Left lung (tissue), 14 donors: ENCODE measurements at places on chromosomes 1 and 21. TPM values are rescaled to one million over a fixed set of nuclear protein-coding genes. Genes with fewer than 3 reads are reported as not detected.

GRCh38 chr1:115251856-115252255, 86.2 kb downstream of the NGF start:
- H3K27ac ChIP-seq, result no peak overlapping the region
- H3K27me3 ChIP-seq, result no peaks in the 10 kb centered on the region
- no peak overlapping the region for H3K4me3 ChIP-seq
- H3K4me1 ChIP-seq, result no peaks in the 10 kb centered on the region

DNA sequence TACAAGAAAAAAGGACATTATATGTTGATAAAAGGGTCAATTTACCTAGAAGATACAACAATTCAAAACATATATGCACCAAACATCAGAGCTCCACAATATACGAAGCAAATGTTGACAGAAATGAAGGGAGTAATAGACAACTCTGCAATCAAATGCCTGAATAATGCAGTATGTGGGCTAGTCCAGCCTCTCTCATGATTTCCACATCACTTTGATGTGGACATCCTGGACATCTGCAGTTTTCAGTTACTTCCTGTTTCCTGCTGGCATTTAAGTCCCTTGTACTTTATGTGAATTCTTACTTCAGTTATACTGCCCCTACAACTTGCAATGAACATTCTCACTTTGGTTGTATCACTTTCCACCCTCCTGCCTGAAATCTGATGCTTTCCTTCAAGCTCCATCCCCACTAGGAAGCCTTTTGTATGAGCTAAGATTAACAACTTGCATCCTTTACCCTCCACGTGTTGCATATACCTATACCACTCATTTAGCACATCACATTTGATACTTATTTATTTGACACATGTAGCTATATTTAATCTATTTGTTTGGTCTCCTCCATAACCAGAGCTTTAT, 36.7 kb downstream of the DISC1 start:
- H3K4me3 ChIP-seq, result no peak overlapping the region
- DNase-seq, result no peak
- H3K27ac ChIP-seq, result no peak overlapping the region
- no peaks in the 10 kb centered on the region for H3K27me3 ChIP-seq

Gene LCE1B
- polyA plus RNA-seq, result not detected

DNA sequence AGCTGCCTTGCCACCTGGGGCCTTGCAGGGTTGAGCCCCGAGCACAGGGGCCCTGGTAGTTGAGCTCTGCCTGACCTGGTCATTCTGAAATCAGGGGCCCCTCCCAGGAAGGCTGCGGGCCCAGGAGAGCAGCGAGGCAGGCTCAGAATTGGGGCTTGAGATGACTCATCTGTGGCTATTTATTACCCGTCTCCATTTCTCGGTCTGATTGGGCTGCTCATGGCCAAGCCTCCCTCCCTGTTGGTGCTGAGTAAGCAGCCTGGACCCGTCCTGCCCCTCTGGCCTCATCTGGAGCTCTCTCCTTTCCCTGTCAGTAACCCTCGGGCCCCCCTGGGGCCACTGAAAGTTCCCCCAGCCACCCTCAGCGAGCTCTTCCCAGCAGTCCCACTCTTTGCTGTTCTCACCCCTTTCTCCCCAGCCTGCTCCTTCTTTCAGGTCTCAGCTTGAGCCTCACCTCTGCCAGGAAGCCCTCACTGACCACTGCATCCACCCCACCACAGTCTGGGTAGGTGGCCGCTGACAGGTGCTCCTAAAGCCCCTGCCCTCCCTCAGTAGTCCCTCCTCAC, 11.0 kb upstream of the TNFRSF8 start:
- no peak overlapping the region for H3K27ac ChIP-seq
- H3K36me3 ChIP-seq, result no peaks in the 10 kb centered on the region
- H3K4me1 ChIP-seq, result peaks cover 4% of the 10 kb centered on the region
- H3K27me3 ChIP-seq, result no peaks in the 10 kb centered on the region
- H3K4me3 ChIP-seq, result no peak overlapping the region

Gene MEX3A
- 48.5 TPM for polyA plus RNA-seq

DNA sequence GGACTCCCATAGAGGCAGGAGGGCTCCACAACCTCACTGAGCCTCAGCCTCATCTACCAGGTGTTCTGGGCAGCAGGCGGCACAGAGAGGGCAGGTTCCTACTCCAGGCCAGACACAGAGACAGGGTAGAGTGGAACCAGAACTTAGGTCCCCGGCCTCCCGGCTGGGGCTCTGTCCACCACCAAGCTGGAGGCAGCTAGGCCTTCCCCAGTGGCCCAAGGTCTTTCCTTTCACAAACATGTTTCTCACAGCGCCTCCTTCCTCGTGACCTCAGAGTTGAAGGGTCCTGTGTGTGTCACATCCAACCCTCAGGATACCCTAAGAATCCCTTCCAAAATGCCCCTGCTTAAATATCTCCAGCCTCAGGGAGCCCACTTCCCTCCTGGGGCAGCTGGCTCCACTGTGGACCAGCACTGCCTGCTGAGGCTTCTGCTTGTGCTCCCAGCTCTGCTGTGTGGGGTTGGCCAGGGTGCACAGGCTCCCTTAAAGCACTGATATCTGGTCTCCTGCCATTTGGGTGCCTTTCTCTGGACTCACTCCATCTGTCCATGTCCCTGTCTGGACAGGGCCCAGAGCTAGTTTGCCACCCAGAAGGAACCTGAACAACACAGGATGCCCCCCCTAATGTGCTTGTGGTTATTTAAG, 33.2 kb upstream of the MAGOH start:
- no peaks in the 10 kb centered on the region for H3K4me1 ChIP-seq
- no peaks in the 10 kb centered on the region for H3K36me3 ChIP-seq
- no peak overlapping the region for H3K27ac ChIP-seq
- DNase-seq, result no peak
- no peaks in the 10 kb centered on the region for H3K27me3 ChIP-seq

Gene AKNAD1
- polyA plus RNA-seq, result 0.94 TPM

Gene STUM
- 1.00 TPM for polyA plus RNA-seq

DNA sequence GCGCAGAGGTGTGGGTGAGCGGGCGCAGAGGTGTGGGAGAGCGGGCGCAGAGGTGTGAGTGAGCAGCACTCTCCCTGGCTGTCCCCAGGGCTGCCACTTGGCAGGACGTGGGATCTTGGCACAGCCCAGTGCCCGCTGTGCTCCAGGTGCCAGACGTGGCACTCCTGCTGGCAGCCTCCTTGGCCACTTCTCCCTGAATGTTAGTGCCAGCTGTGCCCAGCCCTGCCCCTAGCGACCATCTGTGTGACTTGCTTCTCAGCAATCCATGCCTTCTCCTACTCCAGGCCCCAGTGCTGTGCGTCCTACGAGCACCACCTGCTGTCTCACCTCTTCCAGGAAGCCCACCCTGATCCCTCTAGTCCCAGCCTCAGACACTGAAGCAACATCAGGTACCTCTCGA, 30.5 kb downstream of the KRTAP10-1 start:
- H3K27me3 ChIP-seq, result no peaks in the 10 kb centered on the region
- no peak overlapping the region for H3K4me3 ChIP-seq
- peaks cover 8% of the 10 kb centered on the region for H3K4me1 ChIP-seq
- H3K27ac ChIP-seq, result no peak overlapping the region
- DNase-seq, result no peak

DNA sequence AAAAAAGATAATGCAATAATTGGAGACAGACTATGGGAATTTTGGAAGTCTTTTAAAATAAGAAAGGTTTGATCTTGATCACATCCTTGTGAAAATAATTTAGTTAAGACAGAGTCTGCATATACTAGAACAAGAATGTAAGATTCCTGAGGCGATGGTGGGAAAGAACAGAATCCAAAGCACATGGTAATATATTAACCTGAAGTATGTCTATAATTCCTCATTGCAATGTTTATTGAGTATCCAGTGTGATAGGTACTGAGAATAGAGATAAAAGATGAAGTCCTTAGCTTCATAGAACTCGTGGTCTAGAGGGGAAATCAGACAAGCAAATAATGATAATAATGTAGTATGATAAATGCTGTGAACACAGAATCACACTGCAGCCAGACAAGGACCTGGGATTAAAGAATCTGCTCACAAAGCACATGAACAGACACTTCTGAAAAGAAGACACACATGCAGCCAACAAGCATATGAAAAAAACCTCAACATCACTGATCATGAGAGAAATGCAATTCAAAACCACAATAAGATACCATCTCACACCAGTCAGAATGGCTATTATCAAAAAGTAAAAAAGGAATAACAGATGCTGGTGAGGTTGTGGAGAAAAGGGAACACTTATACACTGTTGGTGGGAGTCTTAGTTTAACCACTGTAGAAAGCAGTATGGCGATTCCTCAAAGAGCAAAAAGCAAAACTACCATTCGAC, 6.9 kb upstream of the ANGPTL3 start:
- DNase-seq, result no peak
- H3K36me3 ChIP-seq, result no peaks in the 10 kb centered on the region
- H3K4me1 ChIP-seq, result no peaks in the 10 kb centered on the region
- H3K27ac ChIP-seq, result no peak overlapping the region

GRCh38 chr1:162689745-162690671, 57.7 kb downstream of the DDR2 start:
- DNase-seq, result no peak
- no peaks in the 10 kb centered on the region for H3K4me1 ChIP-seq
- no peak overlapping the region for H3K4me3 ChIP-seq
- no peaks in the 10 kb centered on the region for H3K27me3 ChIP-seq
- H3K36me3 ChIP-seq, result no peaks in the 10 kb centered on the region
- no peak overlapping the region for H3K27ac ChIP-seq

DNA sequence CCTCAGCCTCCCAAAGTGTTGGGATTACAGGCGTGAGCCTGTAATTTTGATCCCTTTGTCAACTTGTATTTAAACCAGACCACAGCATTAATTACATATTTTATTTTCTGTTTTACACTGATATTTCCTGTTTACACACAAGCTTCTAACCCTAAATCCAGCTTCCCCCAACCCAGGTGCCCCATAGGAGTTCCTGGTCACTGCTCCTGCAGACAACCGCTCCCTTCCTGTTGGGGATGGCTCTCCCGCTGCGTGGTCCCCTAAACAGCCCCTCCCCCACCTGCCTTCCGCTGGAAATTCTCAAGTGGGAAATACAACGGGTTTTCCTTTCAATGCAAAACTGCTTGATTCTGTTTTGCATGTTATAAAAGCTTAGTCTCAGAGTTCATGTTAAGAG, 3.7 kb downstream of the CSTB start:
- peaks cover 24% of the 10 kb centered on the region for H3K36me3 ChIP-seq
- DNase-seq, result no peak
- no peaks in the 10 kb centered on the region for H3K27me3 ChIP-seq
- peaks cover 12% of the 10 kb centered on the region for H3K4me1 ChIP-seq
